ENCODE measurements at places on chromosomes 7 and 10.

DNA sequence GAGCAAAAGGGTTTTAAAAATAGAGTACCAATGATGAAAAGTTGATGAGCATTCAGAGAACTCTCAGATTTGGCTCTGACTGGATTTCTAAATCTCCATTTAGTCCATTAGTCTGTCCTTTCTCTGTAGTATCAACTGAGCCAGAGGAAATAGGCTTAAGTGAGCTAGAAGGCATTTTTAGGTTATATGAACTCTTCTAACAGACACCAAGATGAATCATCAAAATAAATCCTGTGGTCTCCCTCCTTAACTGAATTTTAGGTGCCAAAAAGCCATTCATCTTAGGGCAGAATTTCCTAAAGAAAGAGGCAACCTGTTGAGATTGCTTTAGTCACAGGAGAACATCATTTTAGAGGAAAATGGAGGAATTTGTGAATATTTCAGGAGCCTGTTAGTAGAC lies 305.1 kb downstream of the AUTS2 start:
- no peak for DNase-seq

GRCh38 chr7:10268034-10268433 lies 705.6 kb upstream of the PHF14 start:
- DNase-seq: no peak

GRCh38 chr10:118500477-118501104 lies 94.9 kb downstream of the PRLHR start:
- DNase-seq: no peak

- DNase-seq: no peak
Observed at GRCh38 chr7:35820858-35821257, 20.0 kb downstream of the SEPTIN7 start.

DNA sequence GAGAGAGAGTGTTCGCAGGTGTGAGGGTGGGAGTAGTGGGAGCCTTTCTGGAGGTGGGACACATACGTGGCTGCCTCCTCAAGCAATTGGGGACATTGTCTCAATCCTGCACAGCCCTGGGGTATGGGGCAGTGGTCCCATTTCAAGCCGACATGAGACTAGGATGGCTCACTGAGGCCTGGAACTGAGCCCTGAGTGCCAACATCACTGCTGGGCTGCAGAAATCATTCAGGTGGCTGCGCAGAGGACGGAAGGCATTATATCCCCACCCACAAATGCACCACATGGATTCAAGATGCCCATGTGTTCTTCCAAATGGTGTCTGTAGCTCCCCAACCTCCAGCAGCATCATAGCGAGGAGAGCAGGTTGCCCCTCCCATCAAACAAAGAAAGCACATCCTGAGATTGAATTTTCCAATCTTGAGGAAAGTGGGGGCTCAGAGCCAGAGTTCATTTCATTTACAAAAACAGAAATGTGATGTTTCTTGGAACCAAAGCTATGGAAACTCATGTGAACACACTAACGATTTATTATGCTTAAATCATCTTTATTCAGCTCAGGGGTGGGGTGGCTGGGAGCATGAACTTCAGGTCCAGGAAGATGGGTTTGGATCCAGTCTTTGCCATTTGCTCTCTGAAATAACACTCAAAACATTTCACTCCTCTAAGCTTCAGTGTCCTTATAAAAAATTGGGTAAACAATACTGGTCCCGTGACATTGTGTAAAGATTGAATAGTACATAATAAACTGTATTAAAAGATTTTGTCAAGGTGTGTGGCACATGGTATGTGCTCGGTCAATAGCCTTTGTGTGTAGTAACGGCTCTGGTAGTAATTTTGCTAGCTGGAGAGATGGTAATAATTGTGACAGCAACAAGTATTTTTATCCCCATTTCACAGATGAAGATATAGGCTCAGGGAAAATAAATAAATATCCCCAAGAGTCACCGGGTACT lies 4.6 kb downstream of the SFTPA2 start:
- no peak for DNase-seq

DNA sequence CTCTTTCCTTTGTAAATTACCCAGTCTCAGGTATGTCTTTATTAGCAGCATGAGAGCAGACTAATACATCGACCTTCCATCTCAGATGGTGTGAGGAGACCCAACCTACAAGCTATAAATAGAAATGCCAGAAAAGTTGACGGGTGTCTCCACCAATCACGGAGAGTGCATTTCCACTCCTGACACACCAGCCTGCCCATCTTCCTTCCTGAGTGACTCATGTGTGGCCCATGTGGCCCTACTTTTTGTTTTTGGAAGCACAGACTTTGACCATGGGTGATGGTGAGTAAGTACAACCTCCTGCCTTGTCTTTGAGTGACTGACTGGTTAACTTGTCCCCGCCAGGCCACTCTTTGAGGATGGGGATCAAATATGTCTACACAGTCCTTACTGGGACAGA lies 147.0 kb downstream of the OAT start:
- no peak for DNase-seq

DNA sequence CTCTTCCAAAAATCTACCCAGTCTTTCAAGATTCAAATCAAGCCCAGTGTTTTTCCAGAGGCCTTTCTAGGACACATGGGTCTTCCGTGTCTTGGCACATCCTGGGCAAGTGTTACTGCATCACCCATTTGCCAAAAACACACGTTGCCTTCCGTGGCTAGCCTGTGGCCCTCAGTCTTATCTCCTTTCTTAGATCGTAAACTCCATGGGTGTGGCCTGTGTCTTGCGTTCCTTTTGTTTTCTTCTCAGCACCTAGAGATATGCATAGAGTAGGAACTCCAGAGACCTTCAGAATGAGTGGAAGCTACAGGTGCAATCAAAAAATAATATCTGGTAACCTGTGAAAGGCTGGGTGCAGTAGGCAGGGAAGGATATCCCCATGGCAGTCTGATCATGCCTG lies 56.5 kb upstream of the NMT2 start:
- DNase-seq: no peak

DNA sequence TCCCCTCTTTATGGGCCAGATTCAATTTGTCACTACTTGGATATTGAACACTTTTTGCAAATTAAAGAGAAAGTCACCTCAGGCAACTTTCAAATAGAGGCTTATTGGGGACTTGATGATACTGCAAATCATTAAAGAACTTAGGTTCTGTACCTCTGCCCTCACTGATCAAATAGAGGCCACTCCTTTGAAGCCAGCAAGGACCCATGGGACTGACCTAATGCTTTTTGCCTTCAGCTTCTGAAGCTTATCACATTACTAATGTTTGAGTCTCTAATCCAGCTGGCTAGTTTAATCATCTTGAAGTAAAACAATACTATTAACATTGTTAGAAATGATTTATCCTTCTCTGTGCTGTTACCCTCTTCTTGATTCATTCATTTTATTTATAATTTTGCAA lies 93.0 kb upstream of the ZNF800 start:
- no peak for DNase-seq

- no peak for DNase-seq
Observed at GRCh38 chr10:3064423-3064822, 2.9 kb upstream of the PFKP start.

- DNase-seq: no peak
Observed at GRCh38 chr10:72186258-72186981, 29.4 kb upstream of the ANAPC16 start.

DNA sequence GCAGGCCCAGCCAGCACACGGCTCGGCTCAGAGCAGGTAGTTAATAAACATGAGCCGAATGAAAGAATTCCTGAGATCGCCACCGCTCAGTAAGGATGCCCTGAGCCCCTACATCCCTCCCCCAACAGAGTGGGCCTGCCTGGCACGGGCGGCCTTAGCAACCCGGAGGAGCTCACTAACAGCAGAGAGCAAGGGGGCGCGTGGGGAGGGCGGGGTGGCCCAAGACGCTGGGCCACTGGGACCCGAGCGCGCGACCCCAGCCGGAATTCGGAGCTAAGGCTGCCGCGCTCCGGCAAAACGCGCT lies 403 bp upstream of the ENO4 start:
- no peak for DNase-seq

GRCh38 chr10:68800211-68800610 lies 27.1 kb upstream of the STOX1 start:
- no peak for DNase-seq

- no peak for DNase-seq
Observed at GRCh38 chr10:89609833-89610346, 35.2 kb downstream of the PANK1 start.

DNA sequence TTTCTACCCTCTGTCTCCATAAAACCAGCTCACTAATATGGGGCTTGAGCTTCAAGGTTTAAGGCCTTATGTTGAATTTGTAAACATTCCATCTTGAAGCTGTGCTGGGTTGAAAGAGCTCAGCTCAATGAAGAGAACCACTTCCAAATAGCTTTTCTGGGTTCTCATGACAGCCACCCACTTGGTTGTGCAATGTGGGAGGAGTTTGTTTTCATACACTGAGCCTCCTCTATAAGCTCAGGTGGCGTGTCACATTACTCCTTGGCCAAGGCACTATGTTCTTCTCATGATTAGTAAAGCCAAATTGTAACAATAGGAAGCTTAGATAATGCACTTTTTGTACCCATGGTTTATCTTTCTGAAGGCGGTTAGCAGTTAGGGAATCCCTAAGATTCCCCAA lies 265.6 kb downstream of the PTEN start:
- no peak for DNase-seq

DNA sequence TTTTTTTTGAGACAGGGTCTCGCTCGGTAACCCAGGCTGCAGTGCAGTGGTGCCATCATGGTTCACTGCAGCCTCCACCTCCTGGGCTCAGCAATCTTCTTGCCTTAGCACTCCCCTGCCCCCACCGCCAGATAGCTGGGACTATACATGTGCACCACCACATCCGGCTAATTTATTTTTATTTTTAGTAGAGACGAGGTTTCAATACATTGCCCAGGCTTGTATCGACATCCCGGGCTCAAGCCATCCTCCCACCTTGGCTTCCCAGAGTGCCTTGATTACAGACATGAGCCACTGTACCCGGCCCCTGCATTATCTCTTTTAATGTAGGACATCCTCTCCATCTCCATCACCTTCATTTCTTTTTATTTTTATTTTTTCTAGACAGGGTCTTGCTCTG lies 213.3 kb downstream of the CUX1 start:
- DNase-seq: no peak

DNA sequence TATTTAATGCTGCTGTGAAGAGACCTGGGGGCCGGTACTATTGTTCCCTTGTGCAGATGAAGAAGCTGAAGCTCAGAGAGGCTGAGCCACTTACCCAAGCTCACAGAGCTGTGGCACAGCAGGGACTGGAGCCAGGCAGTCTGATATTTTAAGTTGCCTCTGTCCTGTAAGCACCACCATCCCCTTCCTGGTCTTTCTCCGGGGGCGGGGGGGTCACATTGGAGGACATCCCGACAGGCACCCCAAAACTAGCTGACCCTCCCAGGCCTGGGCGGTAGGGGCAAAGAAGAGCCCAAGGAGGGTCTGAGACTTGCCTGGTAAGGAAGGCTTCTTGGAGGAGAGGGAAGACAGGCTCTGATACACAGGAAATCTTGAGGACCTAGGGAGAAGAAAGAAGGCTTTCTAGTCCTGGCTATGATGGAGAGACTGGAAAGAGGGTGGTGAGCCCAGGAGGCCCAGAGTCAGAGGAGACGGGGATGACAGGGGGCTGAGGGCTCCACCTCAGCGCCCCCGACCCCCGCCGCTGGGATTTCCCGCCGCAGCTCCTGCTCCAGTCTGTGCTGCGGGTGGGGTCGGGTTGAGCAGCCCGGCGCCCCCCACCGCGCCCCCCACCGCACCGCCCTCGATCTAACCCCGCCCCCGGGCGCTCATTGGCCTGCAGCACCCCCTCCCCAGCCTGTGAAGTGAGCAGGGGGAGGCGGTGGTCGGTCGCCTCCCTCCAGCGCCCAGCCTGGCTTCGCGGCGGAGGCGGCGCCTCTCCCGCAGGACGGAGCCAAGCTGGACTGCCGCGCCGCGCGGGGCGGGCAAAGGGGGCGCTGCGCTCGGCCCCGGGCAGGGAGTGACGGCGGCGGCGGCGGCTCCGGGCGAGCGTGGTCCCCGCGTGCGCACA lies at the start of gene ADCYAP1R1:
Gene ADCYAP1R1 (plus strand): TSS at position 711 of the 889 bp plus-strand sequence. CDS start 10,957 bp downstream, outside the sequence.
- DNase-seq: no peak

GRCh38 chr10:99619851-99620710 lies at the start of gene SLC25A28:
Gene SLC25A28, minus strand, starts transcription at chr10:99620439. Its CDS starts 104 bp downstream, at chr10:99620335.
- peak; percentile 91 for DNase-seq

GRCh38 chr7:43112941-43113621 lies 634 bp downstream of the HECW1 start:
- DNase-seq: no peak

- no peak for DNase-seq
Observed at GRCh38 chr10:122530177-122530576, 30.4 kb upstream of the DMBT1 start.

DNA sequence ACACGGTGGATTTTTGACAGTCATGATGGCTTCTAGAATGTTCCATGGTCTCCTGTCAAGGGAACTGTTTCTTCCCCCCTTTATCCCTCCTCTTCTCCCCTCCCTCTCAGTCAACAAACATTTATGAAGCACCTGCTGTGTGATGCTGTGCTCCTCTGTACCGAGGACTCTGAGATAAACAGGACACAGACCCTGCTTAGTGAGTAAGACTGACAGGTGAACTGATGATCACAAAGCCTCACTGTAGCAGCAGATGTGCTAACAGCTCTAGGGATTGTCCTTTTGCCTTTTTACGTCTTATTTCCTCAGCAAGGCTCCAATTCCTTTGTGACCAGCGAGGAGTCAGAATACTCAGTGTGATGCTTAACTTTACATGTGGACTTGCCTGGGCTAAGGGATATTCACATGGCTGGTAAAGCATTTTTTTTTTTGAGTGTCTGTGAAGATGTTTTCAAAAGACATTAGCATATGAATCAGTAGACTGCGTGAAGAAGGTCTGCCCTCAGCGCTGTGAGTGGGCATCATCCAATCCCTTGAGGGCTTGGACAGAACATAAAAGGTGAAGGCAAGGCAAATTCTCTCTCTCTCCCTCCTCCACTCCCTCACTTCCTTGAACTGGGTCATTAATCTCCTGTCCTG lies 170.1 kb downstream of the ADRA2A start:
- no peak for DNase-seq

DNA sequence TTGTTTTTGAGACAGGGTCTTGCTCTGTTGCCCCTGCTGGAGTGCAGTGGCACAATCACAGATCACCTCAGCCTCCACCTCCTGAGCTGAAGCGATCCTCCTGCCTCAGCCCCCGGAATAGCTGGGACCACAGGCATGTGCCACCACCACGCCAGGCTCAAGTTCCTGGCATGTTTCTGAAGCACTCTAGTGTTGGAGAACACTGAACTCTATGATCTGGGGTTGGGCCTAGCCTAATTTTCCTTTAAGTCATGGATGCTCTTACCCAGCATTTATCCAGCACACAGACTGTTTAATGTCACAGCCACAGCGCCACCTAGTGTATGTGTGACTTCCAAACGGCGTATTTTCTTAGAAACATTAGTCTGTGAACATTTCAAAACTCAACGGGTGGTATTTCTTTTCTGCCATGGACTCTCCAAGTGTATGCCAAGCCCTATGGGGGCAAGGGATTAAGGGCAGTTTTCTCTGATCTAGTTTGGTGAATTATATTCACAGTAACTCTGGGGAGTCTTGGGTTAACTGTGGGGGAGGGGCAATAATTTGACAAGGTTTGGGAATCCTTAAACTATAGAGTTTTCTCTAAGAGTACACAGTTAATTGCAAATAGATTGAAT lies 91.8 kb downstream of the CREM start:
- DNase-seq: peak; percentile 73

DNA sequence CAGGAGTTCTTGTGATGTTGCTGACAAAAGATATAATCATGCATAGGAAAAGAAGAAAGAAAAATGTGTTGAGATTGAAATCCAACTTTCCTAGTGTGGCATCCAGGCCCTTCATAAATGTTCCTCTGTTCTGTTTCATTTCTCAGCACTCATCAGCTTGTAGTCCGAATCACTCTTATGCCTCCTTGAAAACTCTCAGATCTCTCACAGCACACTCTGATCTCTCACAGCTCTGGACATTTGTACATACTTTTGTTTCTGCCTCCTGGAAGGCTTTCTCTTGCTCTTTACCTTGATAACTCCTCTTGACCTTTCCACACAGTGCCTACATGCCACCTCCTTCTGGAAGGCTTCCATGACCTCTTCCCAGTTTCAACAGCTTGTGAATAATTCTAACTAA lies 409.0 kb upstream of the LRRN3 start:
- no peak for DNase-seq
